ENCODE measurements at places on chromosomes 3 and 15.

GRCh38 chr3:50303013-50303815, at the start of gene HYAL1:
TSS of gene HYAL1 (minus strand) at chr3:50303574. CDS start at chr3:50302956, 618 bp downstream.
- DNase-seq = no peak

DNA sequence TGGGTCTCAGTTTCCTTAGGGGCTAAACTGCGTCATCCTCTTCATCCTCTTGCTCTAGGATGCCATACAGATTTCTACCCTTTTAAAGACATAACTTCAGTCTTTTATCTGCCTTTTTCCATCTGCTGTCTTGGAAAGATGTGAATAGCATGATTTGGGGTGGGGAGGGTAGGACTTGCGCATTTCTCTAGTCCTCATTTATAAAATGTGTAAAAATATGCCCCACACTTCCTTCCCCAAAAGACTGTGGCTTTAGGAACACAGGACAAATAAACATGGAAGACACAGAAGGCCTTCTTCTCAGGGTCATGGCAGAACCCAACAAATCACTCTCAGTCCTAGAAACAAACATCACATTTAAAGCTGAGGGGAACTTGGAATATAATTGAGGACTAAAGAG, 48.4 kb upstream of the BCL6 start:
- no peak for DNase-seq

DNA sequence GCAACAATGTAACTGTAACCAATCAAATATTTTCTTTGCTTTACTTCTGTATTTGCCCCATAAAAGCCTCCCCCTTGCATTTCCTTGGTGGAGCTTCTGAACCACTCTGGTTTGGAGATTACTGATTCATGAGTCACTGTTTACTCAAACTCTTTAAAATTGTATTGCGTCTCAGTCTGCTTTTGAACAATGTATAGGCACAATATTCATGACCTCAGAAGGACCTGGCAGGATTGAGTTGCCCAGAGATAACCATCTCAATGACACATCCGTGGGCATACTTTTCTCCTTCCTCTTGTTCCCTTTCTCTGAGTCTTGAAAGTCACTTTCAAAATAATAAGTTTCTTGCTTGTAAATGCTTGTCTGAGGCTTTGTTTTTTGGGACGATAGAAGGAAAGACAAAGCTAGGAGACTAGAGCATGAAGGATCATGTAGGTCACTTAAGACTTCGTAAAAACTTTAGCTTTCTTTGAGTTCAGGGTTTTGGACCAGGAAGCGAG, 57.1 kb upstream of the POU1F1 start:
- DNase-seq = peak; percentile 84

DNA sequence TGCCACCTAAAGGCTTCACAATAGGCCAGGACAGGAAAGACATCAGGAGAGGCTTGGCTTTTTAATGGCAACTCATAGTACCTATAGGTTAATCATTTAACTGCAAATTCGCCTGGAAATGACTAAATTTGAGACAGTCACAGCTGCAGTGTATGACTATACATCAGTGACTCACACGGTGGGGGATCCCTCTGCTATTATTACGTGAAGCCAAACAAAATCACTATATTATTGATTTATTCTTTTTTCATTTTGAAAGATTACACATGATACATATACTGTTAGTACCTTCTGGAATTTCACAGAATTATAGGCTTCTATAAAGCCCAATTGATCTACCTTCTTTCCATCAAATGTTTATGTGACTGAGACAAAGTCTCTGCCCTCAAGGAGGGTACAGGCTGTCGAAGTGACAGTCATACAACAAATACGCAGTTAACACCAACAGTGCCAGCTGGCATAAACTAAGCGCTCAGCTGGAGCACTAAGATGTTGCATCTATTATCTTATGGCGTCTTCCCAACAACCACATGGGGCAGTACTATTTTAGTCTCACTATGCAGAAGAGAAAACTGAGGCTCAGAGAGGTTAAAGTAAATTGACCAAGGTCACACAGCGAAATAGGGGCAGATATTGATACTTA, 82.0 kb upstream of the LMOD3 start:
- DNase-seq = no peak

DNA sequence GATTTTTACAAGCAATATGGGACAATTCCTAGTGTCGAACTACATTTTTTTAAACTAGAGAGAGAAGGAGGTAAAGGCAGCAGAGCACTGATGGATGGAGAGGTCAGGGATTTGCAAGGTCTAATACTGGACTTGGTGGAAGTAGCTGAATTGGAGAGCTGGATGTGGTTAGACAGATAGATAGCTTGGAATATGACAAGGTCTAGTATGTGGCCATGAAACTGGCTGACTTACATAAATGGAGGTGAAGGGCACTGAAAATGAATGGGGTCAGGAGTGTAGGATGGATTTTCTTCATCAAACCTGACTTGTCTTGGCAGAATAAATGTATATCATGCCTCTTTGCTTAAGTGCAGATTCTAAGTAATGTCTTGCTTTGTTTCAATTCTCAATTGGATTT, 10.1 kb upstream of the RTP4 start:
- no peak for DNase-seq

GRCh38 chr3:165744025-165744424, 93.2 kb downstream of the BCHE start:
- no peak for DNase-seq

DNA sequence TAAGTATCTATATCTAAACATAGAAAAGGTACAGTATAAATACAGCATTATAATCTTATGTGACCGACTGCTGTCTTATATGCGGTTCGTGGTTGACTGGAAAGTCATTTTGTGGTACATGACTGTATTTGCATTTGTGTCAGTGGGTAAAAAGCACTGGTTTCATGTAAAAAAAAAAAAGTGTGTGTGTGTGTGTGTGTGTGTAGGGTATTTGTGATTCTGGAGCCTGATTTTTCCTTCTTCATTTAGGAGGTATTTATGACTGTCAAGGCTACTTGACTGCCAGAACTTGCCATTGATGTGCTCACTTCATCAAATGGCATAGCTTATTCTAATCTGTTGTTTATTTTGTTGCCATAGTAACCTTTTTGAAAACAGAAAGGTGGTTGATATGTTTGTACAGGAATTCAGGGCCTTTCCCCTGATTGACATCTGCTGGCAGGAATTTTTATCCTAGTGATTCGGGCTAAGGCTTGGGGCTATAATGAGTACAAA, 63.2 kb downstream of the AKAP13 start:
- DNase-seq = no peak

GRCh38 chr3:106299300-106300098, 430.7 kb upstream of the CBLB start:
- DNase-seq = no peak

DNA sequence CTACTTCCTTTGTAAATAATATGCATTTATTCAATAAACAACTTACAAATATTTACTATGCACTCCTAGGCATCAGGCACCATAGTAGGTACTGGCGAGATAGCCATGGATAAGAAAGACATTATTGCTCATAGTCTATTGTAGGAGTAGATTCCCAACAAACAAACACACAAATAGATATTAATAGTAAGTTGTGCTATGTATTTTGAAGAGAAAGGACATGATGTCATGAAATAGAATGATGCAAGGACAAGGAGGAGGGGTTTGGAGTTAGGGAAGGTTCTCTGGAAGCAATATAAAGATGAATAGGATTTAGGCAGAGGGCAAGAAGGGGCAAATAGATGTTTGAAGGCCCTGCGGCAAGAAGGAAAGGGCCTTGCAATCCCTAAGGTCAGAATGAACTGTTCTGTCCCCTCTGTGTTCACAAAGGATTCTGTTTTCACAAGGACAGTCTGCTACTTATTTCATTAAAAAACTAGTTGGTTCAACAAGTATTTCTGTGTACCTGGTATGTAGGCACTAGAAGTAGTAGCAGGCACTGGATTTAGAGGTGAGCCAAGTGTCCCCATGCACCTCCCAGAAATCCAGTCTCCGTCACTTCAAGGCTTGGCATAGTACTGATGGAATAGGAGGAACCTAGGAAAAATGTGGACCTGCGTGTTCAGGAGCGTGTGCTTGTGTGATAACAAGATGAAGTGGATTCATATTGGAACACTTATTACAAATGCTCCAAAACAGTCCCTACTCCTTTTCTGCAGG, 231.8 kb upstream of the TPRG1 start:
- DNase-seq = no peak

DNA sequence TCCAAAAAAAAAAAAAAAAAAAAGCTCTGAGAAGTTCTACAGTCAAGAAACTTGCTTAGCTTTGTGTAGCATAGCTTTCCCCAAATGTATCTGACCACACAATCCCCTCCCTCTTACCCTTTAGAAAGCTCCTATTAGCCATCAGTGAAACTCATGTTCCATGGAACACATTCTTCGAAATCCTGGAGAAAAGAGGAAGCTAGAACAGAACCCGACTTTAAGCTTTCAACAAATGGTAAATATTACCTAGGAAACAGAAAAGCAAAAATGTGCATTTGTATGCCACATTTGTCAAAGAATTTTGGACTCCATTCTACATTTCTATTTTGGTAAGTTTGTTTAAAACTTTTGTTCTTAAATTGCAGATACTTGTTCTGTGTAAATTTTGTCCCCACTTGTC, 17.4 kb upstream of the CRTC3 start:
- DNase-seq = no peak

DNA sequence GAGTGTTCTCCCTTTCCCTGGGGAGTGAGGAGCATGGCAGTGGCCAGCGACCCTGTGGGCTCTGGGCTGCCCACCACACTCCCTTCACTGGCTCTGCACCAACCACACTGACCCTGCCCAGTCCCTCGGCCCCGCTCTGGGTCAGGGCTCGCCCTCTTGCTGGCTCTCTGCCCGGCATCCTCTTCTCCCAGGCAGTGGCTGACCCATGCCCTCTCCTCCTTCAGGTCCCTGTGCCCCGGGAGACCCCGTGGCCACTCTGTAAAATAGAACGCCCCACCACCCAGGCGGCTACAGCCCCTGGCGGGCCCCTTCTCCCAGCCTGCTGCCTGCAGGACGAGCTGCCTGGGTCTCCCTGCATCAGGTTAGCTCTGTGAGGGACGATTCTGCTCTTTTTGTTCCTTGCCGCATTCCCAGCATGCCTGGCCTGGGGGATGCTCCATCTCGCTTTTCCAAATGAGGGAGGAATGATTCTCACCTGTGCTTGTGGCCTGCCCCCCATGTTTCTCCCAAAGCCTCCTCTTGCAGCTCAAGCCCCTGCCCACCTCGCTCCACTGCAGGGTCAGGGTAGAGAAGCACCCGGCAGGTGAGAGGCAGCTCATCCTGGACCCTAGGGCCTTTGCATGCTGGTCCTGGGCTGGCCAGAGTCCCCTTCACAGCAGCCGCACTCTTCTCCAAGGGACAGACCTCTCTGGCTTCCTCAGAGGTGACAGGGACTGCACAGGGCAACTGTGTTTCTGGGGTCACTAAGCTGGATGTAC, 14.5 kb upstream of the CFAP100 start:
- no peak for DNase-seq

DNA sequence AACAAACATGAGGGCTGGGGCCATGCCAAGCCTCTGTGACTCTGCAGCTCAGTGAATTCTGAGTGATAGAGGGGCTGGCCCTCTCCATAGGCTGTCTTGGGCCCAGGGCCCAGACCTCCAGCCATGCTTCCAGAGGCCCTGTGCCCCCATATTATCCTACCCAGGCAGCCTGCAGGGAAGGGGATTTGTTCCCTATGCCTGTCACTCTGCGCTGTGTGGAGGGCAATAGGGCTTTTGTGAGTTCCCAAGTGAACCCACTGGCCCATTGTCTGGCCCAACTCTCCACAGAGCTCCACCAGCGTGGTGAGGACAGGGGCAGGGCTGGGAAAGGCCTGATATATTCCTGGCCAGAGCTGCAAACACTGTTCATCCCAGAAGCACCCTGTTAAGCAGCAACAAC, 113.2 kb downstream of the EPHB1 start:
- DNase-seq = no peak

DNA sequence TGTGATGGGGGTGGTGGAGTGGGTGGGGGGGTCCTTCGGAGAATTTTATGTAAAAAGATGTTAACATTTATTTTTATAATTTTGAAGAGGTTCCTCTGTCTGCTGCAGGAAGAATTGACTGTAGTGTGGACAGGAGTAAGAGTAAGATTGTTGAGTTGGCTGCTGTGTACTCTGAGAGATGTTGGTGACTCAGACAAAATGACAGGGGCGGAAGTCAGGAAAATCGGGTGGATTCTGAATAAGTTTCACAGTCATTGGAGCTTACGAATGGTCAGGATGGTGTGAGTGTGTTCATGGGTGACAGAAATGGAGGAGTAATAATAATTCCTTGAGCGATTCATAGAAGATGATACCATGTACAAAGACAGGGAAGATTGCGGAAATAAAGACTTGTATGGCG, 420.0 kb downstream of the ROBO2 start:
- no peak for DNase-seq

GRCh38 chr3:13110678-13111116, 37.5 kb upstream of the IQSEC1 start:
- no peak for DNase-seq

- DNase-seq = no peak
These were observed 61.7 kb downstream of the TMEM212 start for GRCh38 chr3:171904829-171905228.
